ENCODE measurements at places on chromosomes 2 and 18.

DNA sequence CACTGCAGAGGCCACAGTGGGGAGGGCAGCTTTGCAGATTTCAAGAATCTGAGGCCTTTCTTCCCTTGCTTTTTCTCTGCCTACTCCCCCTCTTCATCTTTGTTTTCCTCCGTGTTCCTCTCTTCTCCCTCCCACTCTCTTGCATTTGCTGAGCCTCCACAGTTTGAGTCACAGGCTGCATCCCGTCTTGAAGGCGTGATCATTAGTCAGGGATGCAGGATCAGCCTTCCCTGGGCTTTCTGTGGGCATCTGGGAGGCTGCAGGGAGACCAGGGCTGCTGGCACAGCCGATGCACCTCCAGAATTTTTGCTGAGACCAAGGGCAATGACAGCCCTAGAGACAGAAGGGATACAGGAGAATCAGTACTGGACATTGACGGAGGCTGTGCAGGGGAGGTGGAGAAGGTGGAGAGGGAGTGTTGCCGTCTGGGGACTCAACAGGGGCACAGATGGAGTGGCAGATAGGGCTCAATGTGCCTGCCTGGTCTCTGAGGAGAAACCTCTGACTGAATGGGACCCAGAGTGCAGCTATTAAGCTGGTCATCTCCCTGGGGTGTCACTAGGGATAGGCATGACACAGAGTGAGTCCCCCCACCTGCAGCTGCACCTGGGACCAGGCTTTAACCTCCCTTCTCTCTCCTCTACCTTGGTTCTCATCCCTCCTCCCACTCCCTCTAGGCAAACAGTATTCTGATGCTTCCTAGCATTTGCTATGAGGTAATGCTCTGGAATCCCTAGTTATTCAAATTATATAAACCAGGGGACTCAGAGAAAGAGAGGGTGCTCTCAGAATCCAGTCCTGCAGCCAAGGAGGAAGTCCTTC is 29.0 kb upstream of the DNAJC27 start:
- DNase-seq, result no peak

DNA sequence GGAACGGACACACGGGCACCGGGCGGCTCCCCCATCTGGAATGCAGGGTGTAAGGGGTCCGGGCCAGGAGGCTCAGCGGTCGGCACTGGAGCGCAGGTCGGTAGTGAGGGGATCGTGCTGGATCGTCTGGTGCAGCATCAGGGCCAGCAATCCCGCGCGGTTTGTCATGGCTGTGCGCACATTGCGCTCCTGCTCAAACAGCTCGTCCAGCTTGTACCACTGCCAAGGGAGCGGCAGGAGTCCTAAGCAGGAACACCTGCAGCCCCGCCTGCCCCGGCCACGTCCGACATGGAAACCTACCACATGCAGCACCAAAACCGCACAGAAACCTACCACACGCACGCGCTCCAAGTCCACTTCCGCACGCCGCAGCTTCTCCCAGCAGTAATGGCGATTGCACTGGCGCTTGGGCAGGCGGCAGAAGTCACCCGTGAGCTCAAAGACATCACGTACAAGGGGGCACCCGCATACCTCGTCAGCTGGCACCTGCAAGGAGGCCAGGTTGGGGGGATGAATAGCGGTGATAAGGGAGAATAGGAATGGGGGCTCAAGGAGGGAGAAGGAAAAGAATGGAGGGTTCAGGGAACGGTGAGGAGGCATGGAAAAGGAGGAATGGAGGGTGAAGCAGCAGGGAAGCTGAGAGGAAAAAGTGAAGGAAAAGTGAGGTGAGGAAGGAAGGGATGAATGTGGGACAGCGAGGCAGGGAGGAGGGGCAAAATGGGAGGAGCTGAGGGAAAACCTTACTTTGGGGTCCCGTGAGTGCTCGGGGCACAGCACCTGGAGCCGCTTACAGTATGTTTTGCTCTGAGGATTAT is 1.4 kb upstream of the MBD1 start:
- no peak for DNase-seq

DNA sequence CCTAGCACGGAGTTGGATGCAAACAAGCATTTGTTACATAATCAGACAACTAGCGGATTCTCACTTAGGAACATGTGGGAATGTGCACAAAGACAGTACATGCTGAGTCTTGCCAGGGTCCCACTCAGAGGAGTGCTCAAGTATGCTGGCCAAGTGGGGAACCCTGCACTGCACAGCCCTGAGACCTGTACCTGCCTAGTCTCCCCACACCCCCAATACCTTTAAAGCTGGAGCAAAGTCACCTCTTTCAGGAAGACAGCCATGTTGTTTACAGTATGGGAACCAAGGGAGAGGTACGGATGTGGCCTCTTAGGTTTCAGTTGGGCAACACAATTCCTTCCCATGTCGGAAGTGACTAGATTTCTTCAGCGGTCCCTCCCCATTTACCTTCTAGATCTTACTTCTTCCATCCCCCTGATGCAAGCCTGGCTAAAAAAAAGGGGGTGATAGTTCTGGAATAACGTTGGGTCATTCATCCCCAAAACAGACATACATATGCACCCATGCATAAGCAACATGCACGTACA is 10.7 kb downstream of the CXCR1 start:
- DNase-seq, result no peak

- no peak for DNase-seq
Observed at GRCh38 chr2:101300164-101300563, 8.3 kb downstream of the RNF149 start.

GRCh38 chr2:97645112-97645694 is 659 bp upstream of the COX5B start:
- no peak for DNase-seq

GRCh38 chr2:111697560-111697959 is 186.4 kb downstream of the ANAPC1 start:
- no peak for DNase-seq

- DNase-seq, result no peak
Observed at GRCh38 chr18:62572456-62572855, 49.6 kb downstream of the ZCCHC2 start.

DNA sequence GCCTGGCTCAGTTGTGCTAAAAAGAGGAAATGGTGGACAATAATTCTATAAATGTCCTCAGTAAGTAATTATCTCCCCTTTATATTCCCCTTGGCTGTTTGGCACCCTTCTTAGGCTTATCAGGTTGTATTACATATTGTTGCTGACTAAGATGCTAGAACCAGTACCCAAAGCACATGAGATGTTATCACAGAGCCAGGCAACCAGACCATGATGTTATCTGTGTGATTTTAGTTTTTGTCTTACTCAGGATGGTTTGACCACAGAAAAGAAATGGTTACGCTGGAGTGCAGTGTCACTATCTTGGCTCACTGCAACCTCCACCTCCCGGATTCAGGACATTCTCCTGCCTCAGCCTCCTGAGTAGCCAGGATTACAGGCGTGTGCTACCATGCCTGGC is 15.2 kb downstream of the R3HDM1 start:
- DNase-seq, result no peak

GRCh38 chr2:23506531-23507266 is 121.7 kb downstream of the KLHL29 start:
- peak; percentile 59 for DNase-seq

GRCh38 chr2:37698931-37699481 is 27.6 kb upstream of the CDC42EP3 start:
- no peak for DNase-seq

DNA sequence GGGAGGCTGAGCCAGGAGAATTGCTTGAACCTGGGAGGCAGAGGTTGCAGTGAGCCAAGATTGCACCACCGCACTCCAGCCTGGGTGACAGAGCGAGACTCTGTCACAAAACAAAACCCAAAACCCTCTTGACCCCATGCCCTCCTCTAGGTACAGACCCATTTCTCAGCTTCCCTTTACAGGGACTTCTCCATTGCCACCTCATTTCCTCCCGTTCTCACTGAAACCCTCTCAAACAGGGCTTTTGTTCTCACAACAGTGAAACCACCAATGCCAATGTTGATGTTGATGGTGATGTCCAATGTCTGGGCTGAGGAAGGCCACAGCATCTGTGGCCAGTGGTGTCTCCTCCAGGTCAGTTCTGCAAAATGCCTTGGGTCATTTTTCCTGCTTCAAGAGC is 69.0 kb upstream of the ZCCHC2 start:
- DNase-seq, result no peak

GRCh38 chr2:9258953-9259399 is 52.4 kb downstream of the ASAP2 start:
- DNase-seq, result peak; percentile 72

DNA sequence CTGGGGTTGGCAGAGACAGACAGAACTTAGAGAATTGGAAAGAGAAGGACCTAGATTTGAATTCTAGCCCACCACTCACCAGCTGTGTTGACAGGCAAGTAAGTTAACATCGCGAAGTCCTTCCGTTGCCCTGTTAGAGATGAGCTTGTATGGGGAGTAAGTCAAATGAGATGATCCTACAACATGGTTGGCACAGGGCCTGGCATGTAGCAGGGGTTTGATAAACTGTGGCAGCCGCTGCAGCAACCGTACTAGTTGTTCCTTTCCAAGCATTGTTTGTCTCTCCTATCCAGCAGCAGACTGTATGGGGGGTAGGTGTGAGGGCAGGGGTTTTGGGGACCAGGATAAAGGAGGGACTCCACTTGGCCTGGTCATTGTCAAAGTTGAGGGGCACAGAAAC is 16.0 kb downstream of the TET3 start:
- no peak for DNase-seq

GRCh38 chr18:32961538-32961937 is 188.7 kb upstream of the KLHL14 start:
- no peak for DNase-seq

GRCh38 chr2:79935771-79936657 is 368.5 kb downstream of the LRRTM1 start:
- peak; percentile 36 for DNase-seq

DNA sequence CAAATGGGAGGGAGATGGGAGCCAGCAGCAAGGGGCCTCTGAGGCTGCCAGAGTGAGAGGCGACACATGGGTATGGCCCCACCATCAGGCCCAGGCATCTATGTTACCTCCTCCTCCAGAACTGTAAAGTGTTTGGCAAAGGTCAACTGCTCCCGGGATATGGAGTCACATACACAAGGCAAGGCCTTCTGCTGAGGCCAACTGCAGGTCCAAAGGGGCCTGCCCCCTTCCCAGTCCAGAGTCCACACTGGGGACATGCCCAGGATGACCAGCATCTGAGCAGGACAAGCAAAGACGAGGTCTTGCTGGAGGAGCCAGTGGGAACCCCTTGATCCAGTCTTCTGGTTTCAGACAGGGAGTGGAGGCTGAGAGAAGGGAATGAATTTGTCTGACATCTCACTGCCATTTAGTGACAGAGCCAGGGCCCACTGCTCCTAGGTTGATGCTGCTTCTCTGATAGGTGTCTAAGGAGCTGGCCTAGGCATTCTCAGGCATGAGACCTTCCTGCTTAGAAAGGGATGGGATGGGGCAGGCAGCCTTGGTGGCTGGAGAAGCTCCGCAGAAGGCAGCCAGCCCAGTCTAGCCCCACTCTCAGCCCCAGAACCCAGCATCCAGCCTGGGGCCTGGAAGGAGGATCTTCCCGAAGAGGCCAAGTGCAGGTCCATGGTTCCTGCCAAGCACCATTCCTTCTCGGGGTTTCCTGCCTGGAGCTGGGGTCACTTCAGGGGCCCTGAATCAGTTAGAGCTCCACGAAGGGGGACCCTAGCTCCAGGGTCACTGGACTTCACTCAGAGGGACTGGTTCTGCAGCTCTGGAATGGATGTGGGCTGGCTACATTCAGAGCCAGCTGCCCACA is 26.4 kb downstream of the EMX1 start:
- DNase-seq, result no peak

GRCh38 chr2:166239548-166239947 is 111.7 kb upstream of the SCN1A start:
- no peak for DNase-seq

- peak; percentile 32 for DNase-seq
Observed at GRCh38 chr18:76384114-76384790, 110.8 kb downstream of the ZNF516 start.

- no peak for DNase-seq
Observed at GRCh38 chr2:29155578-29155977, 40.4 kb downstream of the CLIP4 start.

DNA sequence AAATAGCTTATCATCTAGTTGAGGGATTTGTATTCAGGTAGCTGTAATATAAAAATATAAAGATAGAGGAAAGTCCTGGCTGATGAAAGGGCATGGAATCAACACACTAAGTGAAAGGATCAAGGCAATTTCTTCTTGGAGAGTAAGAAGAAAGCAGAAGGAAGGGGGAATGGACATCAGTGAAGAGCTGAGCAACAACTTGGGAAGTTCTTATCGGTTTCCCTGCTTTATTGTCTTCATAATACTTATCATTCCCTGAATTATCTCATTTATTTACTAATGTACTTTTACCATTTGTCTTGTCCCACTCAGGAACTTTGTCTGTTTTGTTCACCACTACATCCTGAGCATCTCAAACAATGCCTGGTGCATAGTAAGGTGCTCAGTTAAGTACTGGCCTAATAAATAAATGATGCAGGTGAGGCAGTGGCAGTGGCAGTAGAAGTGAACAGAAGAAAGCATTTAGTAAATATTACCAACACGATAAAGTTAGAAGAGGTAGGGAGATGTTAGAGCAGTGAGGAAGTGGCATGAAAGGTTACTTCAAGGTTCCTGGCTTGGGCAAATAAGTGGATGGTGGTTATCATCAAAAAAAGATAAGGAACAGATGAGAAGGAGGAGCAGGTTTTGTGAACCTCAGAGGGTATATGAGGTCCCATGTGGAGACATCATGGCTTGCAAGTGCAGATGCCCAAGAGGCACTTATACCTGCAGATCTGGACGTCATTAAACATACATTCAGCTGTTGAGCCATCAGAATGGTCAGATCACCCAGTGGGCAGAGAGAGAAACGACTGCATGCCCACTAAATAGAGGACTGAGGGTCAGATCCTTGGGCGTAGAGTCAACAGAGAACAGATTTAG is 217.8 kb downstream of the TMEM247 start:
- DNase-seq, result no peak

GRCh38 chr2:197280015-197280702 is 30.4 kb downstream of the ANKRD44 start:
- DNase-seq, result no peak

DNA sequence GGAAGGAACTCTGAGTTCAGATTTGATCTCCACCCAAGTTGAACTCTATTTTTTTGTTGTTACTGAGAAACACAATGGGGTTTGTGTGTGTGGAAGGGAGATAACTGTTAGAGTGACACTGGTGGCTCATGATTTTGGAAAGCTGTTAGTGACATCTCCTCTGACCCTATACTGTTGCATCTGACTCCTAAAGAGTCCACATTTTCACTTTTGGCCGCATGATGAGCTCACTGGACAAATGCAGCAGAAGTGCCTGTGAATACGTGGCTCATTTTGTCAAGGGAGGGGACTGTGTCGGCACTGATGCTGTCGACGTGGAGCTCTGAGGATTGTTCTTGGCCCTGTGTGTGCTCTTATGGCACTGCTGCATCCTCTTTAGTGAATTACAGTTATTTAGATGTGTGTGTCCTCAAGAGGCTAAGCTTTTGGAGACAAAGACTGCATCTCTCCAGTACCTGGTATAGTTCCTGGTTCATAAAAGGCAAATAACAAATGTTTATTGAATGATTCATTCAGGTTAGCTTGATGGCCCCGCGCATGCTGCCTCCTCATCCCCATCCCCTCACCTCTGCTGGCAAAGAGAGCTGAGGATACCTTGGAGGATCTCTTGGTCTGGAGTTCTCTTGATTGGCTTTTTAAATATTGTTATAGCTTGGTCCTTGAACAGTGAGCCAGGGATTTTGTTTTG is 135.4 kb downstream of the PHLPP1 start:
- no peak for DNase-seq

- no peak for DNase-seq
Observed at GRCh38 chr2:109188496-109188890, 59.5 kb downstream of the SH3RF3 start.

- DNase-seq, result no peak
Observed at GRCh38 chr2:203637471-203638167, 68.8 kb upstream of the CD28 start.
